ENCODE measurements at places on chromosomes 4 and X.

GRCh38 chr4:33467291-33467690 is 2747.1 kb downstream of the PCDH7 start:
- DNase-seq, result no peak

DNA sequence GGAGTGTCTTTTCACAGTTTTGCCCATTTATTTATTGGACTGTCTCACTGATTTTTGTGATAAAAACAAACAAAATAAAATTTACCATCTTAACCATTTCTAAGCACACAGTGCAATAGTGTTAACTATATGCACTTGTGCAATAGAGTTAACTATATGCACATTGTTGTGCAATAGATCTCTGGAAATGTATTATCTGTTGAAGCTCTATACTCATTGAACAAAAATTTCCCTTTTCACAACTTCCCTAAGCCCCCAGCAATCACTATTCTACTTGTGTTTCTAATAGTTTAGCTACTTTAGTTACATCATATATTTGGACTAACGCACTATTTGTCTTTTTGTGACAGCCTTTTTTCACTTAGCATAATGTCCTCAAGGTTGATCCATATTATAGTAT is 59.7 kb upstream of the BEX4 start:
- DNase-seq, result no peak

- DNase-seq, result no peak
Measured at GRCh38 chr4:112766422-112766821, 129.5 kb downstream of the LARP7 start.

DNA sequence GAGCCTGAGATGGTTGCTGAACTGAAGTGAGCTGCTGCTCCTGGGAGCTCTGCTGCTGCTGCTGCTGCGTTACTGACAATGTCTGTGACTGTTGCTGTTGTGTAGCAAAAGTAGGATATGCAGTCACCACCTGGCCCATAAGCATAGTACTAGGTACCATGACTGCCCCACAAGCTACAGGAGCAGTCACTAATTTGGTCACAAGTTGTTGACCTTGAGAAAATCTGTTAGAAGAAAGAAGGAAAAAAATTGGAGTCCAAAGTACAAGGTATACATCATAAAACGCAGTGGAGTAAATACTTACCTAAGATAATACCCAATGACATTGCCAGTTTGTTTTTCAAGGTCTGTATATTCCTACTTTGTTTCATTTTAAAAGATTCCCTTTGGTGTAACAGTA is 42.6 kb downstream of the TMEM165 start:
- no peak for DNase-seq

DNA sequence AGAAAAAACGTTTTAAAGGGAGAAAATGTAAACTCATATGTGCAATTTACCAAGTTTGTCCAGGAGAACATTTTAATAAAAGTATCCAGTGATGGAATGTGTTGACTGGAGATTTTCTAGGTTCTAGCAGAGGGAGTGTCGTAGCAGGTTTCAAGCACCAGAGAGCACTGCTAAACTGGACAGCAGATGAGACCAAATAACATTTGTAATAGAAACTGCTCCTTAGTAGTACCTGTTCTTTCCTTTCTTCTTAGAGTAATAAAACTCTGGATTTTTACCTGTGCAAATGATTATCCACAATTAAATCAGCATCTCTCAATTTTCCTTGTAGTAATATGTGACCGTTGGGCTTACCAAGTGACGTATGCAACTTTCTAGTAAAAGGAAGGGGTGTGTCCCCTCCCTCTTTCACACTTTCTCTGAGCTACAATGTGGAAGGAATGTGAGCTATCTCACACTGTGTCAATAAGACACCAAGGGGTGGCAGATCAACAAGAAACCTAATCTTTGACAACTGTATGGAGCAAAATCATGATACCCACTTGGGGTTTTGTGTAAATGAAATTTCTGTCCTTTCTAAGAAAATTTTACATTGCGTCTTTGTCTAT is 9.5 kb downstream of the HPGDS start:
- DNase-seq, result no peak

DNA sequence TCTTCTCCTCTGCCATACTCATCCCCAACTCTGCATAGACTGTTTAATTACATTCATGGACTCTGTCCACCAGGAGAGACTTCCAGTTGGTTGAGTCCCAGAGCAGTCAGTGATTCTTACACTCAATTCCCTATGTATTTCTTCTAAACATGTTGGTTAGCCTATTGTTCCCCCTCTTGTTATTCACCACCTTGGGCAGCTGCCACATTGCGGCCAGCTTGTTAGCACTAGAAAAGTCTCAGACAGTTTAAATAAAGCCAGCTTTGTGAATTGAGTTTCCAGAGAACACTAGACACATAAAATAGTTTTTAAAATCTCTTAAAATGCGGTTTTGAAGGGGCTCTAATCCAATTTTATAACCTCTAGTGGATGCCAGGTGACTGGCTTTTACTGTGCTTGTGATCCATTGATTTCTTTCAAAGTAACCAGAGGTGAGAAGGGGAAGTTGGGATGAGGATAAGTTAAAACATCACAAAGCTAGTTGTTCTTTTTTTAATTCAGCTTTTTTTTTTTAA is 827.7 kb downstream of the FSTL5 start:
- no peak for DNase-seq

DNA sequence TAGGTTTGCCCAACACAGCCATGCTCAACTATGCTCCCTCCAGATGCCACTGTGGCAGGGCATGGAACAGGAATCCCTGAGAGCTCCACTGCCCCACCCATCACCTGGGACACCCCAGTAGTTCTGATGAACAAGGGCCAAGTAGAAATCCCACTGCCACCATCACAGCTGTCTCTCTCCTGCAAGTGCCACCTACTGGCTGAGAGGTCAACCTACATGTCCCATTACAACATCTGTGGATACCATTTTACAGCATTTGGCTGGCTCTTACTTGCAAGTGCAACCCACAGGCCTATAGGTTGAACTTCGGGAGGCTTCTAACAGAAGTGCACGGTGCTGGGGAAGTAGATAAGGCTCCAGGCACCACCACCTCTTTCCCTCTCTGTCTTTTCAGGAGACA is 142.5 kb downstream of the CXXC4 start:
- DNase-seq, result no peak

DNA sequence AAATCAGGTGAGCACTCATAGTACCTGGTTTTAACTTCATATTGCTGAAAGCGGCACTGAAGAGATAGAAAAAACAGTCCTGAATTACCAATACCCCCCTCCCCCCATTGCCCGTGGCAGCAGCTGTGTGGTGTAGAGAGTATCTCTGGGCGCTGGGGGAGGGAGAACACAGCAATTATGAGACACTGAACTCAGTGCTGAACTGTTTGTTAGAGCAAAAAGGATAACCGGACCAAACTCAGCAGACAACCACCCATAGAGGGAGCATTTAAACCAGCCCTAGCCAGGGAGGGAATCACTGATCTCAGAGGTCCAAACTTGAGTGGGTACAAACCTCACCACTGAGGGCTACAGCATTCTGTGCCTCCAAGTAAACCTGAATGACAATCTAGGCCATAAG is 457.4 kb upstream of the TEX13C start:
- DNase-seq, result no peak

- DNase-seq, result no peak
Measured at GRCh38 chr4:168618577-168619265, 121.9 kb downstream of the PALLD start.

- DNase-seq, result no peak
Measured at GRCh38 chr4:174314274-174314673, 30.6 kb downstream of the CEP44 start.

GRCh38 chr4:87278335-87278794 is 44.3 kb downstream of the HSD17B13 start:
- no peak for DNase-seq

- DNase-seq, result no peak
Measured at GRCh38 chrX:110944311-110944750, 148.7 kb upstream of the CHRDL1 start.

- no peak for DNase-seq
Measured at GRCh38 chr4:112702892-112703291, 65.9 kb downstream of the LARP7 start.

DNA sequence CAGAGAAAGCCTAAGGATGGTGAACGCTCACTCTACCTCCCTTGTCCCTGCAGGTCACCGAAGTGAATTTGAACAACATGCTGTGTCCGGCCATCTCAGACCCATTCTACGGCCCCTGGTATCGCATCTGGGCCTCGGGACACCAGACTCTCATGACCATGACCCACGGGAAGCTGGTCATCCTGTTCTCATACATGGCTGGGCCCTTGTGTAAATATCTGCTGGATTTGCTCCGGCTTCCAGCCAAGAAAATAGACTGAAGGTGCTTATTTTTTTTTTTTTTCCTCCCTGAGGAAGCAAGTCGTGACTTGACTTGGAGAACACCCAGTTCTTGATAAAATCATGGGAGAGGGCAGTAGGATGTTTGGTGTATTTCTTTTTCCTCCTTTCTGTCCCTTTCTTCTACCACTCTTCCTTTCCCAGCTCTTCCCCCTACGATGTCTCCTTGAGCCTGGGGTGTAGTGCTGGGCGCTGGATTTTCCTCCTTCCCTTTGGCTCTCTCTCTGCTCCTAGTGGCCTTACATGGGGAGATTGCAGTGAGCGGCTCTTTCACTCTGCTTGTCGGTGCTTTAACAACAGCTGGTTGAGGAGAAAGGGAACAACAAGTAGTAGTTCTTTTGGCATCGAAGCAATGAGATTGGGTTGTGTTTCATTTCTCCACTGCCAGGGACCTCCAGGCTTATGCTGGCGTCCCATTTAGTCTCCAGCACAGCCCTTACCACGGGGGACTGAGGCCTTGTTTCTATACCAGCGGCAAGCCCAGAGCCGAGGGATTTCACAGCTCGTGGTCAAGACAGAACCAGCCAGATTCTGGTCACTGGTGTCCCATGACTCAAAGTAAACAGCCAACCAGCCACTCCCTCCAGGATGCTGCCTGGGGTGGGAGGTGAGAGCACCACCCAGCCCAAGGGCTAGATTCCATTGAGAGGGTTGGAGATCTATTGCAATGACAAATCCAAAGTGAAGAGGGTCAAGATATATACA is 144.4 kb downstream of the AMMECR1 start:
- DNase-seq, result no peak

DNA sequence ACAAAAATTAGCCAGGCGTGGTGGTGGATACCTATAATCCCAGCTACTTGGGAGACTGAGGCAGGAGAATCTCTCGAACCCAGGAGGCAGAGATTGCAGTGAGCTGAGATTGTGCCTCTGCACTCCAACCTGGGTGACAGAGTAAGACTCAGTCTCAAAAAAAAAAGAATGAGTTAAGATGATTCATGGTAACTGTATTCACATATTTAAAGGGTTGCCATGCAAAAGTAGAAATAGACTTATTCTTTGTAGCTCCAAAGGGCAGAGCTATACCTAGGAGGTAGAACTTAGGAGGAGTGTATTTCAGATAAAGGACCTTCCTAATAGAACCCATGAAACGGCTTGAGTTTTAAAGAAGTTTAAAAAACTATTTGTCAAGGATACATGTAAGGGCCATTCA is 104.3 kb upstream of the IL13RA1 start:
- no peak for DNase-seq

- no peak for DNase-seq
Measured at GRCh38 chrX:30781711-30782444, 107.2 kb downstream of the TAB3 start.

GRCh38 chrX:72086995-72087394 is 44.7 kb downstream of the RTL5 start:
- no peak for DNase-seq

GRCh38 chrX:96244955-96245354 is 439.7 kb upstream of the DIAPH2 start:
- DNase-seq, result no peak

DNA sequence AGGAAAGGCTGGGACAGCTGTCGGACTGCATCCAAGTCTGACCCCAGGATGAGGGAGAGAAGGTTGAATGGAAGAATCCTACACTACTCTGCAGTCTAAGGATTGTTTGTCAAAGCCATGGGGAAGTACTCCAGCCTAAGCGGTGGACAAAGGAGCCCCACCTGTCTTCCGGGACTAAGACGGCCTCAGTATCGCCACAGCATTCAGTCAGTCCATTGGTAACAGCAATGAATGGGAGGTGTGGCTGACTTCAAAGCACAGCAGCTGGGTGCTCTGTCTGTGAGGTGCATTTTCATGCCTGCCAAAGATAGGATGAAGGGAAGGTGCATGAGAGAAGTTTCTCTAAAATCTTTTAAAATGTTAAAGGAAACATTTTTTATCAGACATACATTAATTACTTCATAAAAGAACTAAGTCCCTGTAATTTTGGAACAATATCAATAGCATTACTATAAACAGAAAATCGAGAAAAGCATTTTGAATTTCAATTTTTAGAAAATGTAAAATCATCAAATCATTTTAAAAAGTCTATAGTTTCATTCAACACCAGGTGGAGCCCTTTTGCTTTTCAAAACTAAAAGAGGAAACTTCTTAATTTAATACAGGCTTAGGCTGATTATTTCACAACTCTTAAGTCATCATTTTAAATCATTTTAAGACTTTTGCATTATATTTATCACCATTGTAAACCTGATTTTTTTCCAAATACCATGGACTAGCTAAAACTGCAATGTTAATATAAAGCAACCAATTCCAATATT is 27.6 kb upstream of the INTU start:
- DNase-seq, result no peak

- DNase-seq, result no peak
Measured at GRCh38 chr4:146329050-146329716, 114.8 kb downstream of the REELD1 start.

DNA sequence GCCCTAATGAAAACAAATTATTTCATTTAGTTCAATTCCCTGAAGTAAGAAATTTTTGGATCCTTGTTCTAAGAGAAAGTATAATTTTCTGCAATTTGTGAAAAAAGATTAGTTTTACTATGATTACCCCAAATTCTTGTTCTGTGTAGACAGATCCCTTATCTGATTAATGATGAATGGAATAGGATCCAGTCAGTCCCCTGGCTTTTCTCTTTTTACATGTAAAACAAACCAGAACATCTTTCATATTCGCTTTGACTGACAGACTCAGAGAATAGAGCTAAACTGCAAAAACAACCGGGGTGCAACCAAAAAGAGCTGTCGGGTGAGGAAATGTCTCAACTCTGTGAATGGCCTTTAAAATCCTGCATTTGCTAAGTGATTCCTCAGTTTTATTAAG is 93.4 kb upstream of the VEGFC start:
- no peak for DNase-seq

DNA sequence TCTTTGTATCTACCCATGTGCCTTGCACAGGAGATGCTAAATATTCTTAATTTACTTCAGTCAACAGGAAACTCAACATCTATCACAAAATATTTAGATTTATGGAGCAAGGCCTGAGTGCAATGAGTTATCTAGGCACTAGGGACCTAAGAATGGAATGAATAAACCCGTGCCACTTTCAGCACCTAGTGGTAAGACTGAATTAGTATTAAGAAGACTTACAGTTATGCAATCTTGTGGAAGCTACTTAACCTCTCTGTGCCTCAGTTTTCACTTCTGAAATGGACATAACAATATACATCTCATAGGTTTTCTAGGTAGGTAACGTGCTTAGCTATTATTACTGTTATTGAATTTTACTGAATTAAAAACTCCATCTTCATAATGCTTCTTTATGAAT is 144.6 kb upstream of the MAP3K15 start:
- DNase-seq, result no peak

DNA sequence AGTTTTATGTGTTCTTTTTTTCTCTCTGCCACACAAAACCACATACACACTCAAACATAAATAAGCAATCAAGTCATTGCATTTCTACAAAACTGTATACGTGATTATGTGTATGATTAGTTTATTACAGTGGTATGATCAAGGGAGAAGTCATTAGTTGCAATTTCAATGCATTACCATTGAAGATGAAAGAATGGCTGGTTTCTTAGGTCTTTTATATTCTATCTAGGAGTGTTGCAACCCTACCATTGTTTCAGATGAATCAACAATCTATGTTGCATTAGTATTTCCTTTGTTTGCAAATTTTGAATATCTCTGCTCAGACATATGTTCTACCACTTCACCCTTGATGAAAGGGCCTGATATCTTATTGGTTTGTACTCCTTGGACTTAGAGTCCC is 6.8 kb downstream of the ANXA3 start:
- DNase-seq, result no peak

Measured in omental fat pad (tissue), 4 donors.